ENCODE measurements at places on chromosomes 6 and 20. TPM values are rescaled to one million over a fixed set of nuclear protein-coding genes. Genes with fewer than 3 reads are reported as not detected.

RFX6 gene
- total RNA-seq = 1.5 TPM

C20orf141 gene
- not detected for total RNA-seq

PPDPF gene
- total RNA-seq = 634 TPM

F13A1 gene
- not detected for total RNA-seq

ASIP gene
- not detected for total RNA-seq

GHRH gene
- not detected for total RNA-seq

All from Caco-2 (cell line).